Kidney epithelial cell (primary cell): ENCODE measurements at places on chromosomes 1 and 21. TPM values are rescaled to one million over a fixed set of nuclear protein-coding genes. Genes with fewer than 3 reads are reported as not detected.

DNA sequence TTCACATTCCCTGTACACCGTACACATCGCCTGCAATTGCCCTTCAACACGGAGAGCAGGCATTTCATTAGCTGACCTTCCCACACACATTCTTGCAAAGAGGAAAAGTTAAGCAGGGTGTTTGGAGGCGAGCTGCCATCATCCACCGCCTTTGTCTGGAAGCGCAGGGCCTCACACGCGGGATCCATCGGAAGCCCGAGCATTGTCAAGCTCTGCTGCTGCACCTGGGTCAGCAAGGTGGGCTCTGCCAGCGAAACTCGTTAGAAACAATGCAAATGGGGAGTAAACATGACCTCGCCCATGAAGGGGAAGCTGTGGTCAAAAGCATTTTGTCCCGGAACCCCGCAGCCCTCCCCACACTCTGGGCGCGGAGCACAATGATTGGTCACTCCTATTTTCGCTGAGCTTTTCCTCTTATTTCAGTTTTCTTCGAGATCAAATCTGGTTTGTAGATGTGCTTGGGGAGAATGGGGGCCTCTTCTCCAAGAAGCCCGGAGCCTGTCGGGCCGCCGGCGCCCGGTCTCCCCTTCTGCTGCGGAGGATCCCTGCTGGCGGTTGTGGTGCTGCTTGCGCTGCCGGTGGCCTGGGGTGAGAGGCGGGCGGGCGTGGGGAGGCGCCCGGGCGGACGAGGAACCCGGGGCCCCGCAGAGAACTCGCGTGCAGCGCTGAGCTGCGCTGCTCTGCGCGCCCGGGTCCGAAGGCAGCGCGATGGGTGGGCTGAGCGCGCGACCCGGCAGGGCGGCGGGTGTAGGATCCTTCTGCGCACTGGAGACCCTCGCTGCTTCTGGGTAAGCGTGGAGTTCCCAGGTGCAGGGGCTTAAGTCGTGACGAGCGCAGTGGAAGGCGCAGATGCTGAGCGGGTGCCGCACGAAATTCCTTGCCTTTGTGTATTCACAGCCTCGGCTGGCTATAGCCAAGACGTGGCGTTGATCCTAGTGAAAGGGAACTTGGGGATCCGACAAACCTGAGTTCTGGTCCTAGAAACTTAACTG, at the start of gene CR1:
TSS of gene CR1 (plus strand) at position 357 of the 992 bp plus-strand sequence. CDS start at position 468, 111 bp downstream.
- DNase-seq, result no peak

DNA sequence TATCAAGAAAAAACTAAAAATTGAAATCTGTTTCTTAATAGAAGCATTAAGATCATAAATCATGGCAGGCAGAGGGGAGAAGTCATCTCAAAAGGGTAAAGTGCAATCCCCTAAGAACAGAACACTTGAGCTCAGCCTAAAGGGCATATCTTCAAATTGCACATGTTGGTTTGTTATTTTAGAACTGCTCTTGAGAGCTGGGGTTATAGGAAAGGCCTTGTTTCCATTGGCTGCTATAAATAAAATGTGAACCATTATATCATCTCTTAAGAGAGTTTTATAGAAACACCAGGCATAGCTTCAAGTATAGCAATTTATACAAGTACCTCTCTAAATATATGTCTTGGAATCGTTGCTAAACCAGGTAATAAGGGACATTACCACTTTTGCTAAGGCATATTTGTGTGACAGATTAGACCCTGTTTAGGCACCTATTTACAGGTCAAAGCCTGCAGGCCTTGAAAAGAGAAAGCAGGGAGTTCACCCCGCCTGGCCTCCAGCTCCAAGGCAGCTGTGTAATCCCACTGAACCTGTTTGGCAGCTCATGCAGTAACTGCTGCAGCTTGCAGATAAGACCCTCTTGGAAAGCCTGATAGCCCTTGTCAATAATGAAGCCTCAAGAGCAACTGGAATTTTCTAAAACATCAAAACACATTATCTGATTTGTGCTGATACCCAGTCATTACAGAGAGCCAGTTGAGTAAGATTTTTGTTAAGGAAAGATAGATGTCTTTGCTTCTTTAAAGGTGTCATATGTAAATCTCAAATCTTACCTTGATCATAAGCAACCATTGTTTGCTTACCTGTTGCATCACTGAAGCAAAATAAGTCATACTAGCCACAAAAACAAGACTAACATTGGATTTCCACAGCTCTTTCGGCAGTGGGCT, 24.2 kb upstream of the SYDE2 start:
- no peak for DNase-seq

- DNase-seq, result no peak
Measured at GRCh38 chr1:29709704-29710280, 473.5 kb downstream of the PTPRU start.

DNA sequence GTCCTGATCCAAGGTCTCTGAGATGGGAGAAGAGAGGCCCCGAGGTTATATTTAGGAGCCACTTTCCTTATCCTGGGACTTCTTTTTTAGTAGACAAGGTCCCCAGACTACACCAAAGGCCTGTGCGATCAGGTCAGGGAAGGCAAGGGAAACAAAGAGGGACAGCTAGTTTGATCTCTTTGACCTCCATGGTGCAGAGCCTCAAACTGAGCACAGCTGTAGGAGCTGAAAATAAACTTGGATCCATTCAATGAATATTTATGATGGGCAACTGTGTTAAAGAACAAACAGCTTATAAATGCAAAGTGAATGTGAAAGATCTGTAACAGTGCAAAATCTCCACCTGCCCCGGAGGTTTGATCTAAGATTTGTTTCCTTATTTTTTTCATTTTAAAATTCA, 256.6 kb downstream of the DYRK1A start:
- no peak for DNase-seq

GRCh38 chr1:158147869-158148268, 32.8 kb upstream of the CD1D start:
- no peak for DNase-seq

DNA sequence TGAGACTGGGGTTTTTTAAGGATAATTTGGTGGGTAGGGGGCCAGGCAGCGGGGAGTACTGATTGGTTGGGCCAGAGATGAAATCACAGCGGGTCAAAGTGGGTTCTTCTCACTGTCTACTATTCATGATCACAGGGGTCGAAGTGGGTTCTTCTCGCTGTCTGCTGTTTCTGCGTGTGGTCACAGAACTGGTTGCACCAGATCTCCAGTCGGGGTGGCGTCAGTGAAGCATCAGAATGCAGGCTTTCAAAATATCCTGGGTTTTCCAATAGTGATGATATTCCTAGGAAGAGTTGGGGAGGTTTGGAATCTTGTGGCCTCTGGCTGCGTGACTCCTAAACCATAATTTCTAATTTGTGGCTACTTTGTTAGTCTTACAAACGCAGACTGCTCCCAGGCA, 45.1 kb downstream of the TRPM2 start:
- DNase-seq, result no peak

GRCh38 chr1:183554577-183554976, 35.7 kb downstream of the NCF2 start:
- DNase-seq, result no peak

Gene DDR2
- 3.8 and 4.0 TPM in 2 replicates for total RNA-seq

GRCh38 chr1:78060857-78061563, 15.2 kb downstream of the GIPC2 start:
- DNase-seq, result no peak

Gene SPRR1B
- total RNA-seq, result 0.63 TPM in 1 of 2 replicates, not detected in the other
